WTC11 (cell line): ENCODE measurements at places on chromosomes 3 and 15.
A peak's percentile ranks its signal among the peaks of the same experiment; 100 is the strongest.

- DNase-seq, result peak; percentile 83
Observed at GRCh38 chr15:85168642-85169173, 187.1 kb downstream of the PDE8A start.

DNA sequence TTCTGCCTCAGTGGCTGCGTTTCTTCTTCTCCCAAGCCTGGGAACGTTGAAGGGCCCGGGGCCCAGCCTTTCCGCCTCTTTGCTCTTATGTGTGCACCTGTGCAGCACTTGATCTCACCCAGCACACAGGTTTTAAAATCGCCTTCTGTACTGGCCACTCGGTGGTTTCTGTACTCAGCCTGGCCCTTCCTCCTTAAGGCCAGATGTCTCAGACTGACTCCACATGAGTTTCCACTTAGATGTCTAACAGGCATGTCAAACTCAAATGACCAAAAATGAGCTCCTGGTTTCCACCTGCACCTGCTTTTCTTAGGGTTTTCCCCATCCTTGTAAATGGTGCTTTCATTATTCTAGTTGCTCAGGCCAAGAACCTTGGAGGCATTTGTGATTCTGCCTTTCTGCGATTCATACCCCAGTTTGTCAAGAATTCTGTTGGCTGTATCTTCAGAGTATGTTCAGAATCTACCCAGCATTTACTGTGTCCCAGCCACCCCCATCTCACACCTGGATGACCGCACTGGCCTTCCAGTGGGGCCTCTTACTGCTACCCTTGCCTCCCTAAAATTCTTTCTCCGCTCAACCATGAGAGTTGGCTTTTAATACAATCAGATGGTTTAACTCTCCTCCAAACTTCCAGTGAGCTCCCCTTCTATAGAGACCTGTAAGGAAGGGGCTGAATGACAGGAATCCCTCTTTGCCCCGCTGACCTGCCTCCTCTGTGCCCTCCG is 2.2 kb upstream of the TRAK1 start:
- no peak for DNase-seq

GRCh38 chr3:159911664-159912037 is 77.0 kb upstream of the IL12A start:
- no peak for DNase-seq

GRCh38 chr15:90763366-90764099 is 46.4 kb downstream of the BLM start:
- no peak for DNase-seq

- DNase-seq, result peak; percentile 72
Observed at GRCh38 chr15:83559310-83559966, 94.5 kb upstream of the ADAMTSL3 start.

GRCh38 chr3:188711881-188712247 is 459.9 kb upstream of the TPRG1 start:
- DNase-seq, result no peak

- no peak for DNase-seq
Observed at GRCh38 chr3:132550579-132551305, 46.3 kb upstream of the ACKR4 start.

GRCh38 chr3:121897296-121897695 is 3.1 kb downstream of the SLC15A2 start:
- no peak for DNase-seq

DNA sequence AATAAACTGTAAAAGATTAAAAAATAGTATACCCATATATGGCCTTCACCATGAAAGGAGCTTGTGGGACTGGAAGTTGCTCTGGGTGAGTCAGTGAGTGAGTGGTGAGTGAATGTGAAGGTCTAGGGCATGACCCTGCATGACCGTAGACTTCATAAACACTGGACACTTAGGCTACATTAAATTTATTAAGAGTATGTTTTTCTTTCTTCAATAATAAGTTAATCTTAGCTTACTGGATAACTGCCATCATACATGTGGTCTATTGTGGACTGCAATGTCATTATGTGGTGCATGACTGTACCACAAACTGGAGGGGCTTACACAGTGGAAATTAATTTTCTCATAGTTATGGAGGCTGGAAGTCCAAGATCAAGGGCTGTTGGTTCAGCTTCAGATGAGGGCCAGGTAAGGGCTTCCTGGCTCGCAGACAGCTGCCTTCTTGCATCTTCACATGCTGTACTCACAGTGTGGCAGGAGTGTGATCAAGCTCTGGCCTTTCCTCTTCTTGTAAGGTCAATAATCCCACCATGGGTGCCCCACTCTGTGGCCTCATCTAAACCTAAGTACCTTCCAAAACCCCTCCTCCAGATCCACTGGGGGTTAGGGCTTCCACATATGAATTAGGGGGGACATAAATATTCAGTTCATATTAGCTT is 40.8 kb upstream of the PRR23E start:
- no peak for DNase-seq

GRCh38 chr3:195105389-195105788 is 165.6 kb downstream of the XXYLT1 start:
- DNase-seq, result no peak
